ENCODE measurements at places on chromosomes 1 and 21.
A peak's percentile ranks its signal among the peaks of the same experiment; 100 is the strongest.

- no peak for DNase-seq
These were observed 32.7 kb upstream of the DR1 start for GRCh38 chr1:93313026-93313425.

GRCh38 chr1:240646571-240647240, 34.8 kb upstream of the GREM2 start:
- no peak for DNase-seq

GRCh38 chr1:115300087-115300876, 37.8 kb downstream of the NGF start:
- DNase-seq, result no peak

GRCh38 chr1:11059968-11060830, at the start of gene SRM:
SRM (minus strand) TSS chr1:11060018; CDS start chr1:11059943, 75 bp downstream.
- peak; percentile 84 for DNase-seq

- DNase-seq, result no peak
These were observed 44.1 kb upstream of the SLC19A1 start for GRCh38 chr21:45586289-45586858.

- no peak for DNase-seq
These were observed 111.8 kb upstream of the NBPF11 start for GRCh38 chr1:148263906-148264255.

- no peak for DNase-seq
These were observed 4.0 kb downstream of the ADARB1 start for GRCh38 chr21:45078371-45078770.

DNA sequence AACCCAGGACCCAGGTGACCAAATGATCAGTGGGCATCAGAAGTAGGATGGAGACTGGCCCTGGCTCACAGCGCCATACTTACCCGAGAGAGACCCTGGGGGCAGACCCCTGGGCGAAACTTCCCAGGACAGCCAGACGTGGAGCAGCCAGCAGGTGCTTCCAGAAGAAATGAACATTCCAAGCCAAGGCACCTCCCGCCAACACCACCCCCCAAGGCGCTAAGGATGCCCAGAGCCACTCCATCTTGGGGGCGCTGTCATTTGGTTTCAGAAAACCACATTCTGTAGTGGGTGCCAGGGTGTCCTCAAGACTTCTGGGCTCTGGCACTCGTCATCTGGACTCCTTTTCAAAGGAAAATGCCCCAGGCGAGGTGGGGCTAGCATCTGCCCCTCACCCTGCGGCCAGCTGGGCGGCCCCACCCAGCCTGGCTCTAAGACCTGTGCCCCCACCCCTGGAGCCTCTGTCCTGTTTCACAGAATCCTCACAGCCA, 98.8 kb downstream of the RIPK4 start:
- DNase-seq, result no peak

DNA sequence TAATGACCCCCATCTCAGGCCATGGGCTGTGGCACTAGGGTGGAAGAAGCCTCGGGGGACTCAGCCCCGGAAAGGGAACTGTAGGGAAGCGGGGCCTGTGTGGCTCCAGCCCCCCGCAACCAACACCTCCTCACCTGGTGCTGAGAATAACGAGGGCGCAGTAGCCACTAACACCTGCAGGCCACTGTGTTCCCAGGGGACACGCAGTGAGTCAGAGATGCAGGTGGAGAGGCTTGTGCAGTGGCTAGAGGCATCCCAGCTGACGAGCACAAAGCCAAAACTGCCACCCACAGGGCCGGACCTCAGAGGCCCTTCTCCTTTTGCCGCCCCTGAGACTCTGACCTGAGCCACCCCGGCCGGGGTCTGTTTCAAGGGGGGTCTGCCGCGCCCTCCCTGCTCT, 33.5 kb upstream of the CCDC27 start:
- DNase-seq, result no peak

GRCh38 chr1:175665616-175666015, 77.8 kb downstream of the TNR start:
- no peak for DNase-seq

DNA sequence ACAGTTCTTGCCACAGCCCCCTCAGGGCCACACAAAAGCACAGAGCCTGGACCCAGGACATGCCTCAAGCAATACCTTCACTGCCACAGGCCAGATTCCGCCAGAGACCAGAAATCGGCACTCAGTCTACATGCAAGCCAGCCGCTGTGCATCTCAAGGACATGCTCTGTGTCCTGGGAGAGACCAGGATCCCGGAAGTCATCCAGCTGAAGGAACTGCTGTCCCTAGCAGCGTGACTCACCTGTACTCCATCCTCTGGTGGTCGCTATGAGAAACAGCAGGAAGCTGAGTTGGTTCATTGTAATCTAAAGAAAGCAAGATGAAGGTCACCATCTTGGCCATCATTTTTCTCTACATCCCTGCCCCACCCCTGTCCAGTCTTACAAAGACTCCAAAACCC, 401 bp downstream of the ITLN1 start:
- DNase-seq, result no peak

DNA sequence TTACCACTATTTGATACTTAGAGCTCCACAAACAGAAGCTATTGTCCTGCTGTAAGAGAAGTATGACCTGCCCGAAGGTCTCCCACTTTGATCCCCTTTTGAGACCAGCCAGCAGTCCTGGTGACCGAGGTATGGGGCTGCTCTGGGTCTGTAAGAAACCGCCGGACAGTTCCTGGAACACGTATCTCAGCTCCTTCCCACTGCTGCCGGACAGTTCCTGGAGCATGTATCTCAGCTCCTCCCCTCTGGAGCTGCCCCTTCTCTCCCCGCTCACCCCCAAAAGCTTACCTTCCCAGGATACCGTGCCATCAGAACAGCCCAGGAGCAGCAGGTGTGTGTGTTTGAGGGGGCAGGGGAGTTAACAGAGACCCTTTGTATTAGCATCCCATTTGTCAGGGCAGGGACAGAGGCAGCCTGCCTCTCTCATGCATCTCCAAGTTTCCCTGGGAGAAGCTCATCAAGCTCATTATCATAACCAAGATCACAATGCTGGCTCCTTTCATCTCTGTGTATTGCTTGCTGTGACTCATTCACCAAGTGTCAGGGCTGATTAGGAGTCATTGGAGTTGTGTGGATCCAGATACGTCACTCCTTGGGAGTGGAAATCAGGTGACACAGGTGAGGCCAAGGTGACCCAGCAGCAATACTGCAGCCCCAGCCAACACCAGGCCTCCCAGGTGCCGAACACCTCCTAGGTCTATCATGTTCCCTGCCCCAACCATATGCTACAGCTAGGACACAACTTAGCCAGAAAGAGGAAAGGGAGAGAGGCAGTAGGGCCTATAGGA, 25.3 kb downstream of the OPTC start:
- no peak for DNase-seq

GRCh38 chr1:111656086-111657017, 36.8 kb downstream of the RAP1A start:
- DNase-seq, result peak; percentile 9

- no peak for DNase-seq
These were observed 363.5 kb upstream of the PTBP2 start for GRCh38 chr1:96358057-96358456.

DNA sequence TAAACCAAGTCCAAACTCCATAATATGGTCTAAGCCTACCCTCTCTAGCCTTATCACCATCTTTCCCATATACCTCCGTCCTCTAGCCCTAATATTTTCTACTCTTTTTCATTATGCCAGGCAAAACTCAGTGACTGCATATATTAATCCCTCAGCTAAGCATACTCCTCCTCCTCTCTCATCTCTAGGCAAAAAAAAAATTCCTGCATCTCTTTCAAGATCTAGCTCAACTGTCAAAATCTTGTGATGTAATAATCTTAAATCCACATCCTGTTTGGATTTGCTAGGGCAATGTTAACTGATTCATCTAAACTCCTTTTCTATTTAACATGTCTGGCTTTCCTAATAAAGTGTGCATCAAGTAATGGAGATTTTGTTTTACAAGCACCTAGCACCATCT, 20.4 kb downstream of the PRPF38A start:
- no peak for DNase-seq

- no peak for DNase-seq
These were observed 41.0 kb downstream of the NFIA start for GRCh38 chr1:61123326-61123725.

DNA sequence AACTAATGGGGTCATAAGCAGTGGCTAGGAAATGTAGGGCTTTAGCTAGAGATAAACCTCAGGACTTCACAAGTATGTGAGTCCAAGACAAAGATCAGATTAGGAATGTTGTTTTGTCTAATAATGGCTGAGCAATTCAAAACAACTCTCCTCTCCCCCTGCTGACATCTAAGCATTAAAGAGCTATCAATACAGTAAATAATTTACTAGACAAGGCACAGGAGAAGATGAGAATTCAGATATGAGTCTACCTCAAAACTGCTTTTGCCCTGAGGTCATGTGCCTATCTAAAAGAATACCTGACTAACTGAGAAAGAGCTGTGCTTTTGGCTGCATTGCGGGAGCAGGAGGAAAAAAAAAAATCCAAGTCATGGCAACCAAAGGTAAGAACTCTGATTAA, 86.8 kb downstream of the SPATA17 start:
- DNase-seq, result no peak

- no peak for DNase-seq
These were observed 1.7 kb downstream of the KCNJ10 start for GRCh38 chr1:160068225-160068624.

- DNase-seq, result no peak
These were observed 22.0 kb downstream of the SLC37A1 start for GRCh38 chr21:42535602-42536171.

DNA sequence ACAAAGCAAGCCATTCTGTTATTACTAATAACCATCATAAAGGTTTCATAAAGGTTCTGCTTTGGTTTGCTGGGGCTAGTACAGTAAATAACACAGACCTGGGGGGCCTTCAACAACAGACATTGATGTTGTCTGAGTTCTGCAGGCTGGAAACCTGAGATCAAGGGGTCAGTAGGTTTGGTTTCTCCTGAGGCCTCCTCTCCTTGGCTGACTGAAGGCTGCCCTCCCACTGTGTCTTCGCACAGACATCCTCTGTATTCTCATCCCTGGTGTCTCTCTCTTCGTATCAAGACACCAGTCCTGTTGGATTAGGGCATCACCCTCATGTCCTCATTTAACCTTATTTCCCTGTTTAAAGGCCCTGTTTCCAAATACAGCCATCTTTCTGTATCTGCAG, 37.3 kb downstream of the HUNK start:
- no peak for DNase-seq

DNA sequence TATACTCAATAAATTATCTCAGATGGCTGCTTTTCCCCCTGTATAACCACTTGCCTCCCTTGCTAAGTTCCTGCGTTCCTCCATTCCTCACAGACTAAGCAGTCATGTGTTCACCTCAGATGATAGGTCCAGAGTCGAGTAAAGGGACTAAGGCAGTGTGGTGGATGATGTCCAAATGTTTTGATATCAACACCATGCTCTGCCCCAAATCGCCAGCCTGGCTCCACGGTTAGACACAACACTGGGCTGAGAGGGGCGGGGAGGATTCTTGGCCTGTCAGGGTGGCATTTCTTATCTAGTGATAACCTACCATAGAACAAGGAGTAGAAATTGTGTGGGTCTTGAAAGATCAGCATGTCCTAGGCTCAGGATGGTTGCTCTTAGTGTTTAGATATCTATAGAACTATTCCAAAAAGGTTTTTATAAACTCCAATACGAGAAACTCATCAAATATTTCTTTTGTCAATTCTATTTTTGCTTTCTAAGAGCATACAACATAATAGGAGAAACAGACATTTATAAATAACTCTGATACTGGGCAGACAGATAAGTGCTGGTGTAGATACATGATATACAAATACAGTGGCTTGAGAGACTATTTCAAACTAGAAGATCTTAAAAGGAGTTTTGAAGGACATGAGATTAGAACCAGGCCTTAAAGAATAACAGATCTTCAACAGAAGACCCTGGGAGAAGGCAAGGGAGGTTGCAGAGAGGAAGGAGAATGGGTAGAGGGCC, 21.5 kb downstream of the GJA5 start:
- no peak for DNase-seq

DNA sequence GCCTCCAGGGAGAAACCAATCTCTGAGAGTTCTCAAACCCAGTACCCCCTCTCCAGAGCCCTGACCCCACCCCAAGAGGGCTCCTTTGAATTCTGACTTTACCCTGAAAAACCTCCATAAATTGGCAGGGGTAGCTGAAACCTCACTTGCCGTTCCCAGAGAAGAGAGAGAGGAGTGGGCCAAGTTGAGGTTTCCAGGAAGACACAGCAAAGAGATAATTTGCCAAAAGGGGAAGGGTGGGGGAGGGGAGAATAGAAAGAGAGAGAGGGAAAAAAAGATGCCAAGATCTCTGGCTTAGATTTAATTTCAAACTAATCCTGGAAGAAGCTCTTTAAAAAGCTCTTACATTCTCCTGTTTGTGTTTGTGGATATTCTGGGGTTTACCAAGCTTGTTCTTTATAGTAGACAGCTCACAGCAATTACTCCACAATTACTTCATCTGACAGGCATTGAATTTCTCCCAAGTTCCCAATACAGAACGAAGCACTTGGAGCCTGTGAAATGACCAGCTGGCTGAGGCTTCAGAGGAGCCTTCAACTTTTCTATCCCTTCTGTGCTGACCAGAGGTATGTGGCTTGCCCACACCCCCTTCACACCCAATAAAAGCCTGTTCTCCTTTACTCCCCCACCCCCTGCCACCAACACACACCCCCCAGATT, 1.1 kb upstream of the GRHL3 start:
- DNase-seq, result no peak

GRCh38 chr21:41564871-41565274, 56.9 kb upstream of the TMPRSS2 start:
- no peak for DNase-seq

DNA sequence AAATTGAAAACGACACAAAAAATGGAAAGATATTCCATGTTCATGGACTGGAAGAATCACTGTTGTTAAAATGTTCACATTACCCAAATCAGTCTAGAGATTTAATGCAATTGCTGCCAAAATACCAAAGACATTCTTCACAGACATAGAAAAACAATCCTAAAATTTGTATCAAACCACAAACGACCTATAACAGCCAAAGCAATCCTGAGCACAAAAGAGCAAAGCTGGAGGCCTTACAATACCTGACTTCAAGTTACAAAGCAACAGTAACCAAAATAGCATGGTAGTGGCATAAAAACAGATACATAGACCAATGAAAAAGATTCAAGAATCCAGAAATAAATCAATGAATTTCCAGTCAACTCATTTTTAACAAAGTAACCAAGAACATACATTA, 1077.3 kb downstream of the KCNT2 start:
- no peak for DNase-seq

DNA sequence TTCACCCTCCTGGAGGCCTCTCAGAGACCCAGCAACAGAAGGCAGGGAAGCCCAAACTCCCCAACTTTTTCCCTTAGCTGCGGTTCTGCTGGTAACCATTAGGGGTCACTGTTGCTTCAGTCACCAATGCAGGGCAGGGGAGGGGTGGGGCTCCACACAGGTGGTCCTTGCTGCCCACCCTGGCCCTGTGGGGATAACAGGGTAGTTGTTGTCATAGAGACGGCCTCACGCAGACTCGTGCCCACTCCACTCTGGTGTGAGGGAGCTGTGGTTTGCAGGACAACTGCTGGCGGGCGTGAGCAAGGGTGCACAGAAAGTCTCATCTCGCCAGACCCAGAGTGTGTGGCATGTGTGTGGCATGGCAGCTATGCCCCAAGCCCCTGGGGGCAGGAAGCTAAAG, 19.9 kb downstream of the INSRR start:
- peak; percentile 32 for DNase-seq
